Right atrium auricular region (tissue), 2 donors: ENCODE measurements at places on chromosomes 6 and 20. TPM values are rescaled to one million over a fixed set of nuclear protein-coding genes. Genes with fewer than 3 reads are reported as not detected.
A peak's percentile ranks its signal among the peaks of the same experiment; 100 is the strongest.

The IL17F gene
- total RNA-seq, result not detected

The CASS4 gene
- 2.0 TPM for total RNA-seq

The CLDN20 gene
- total RNA-seq, result not detected

The SLC17A1 gene
- not detected for total RNA-seq

The PNLDC1 gene
- not detected for total RNA-seq

The PEDS1 gene
- total RNA-seq, result 26.1 TPM

DNA sequence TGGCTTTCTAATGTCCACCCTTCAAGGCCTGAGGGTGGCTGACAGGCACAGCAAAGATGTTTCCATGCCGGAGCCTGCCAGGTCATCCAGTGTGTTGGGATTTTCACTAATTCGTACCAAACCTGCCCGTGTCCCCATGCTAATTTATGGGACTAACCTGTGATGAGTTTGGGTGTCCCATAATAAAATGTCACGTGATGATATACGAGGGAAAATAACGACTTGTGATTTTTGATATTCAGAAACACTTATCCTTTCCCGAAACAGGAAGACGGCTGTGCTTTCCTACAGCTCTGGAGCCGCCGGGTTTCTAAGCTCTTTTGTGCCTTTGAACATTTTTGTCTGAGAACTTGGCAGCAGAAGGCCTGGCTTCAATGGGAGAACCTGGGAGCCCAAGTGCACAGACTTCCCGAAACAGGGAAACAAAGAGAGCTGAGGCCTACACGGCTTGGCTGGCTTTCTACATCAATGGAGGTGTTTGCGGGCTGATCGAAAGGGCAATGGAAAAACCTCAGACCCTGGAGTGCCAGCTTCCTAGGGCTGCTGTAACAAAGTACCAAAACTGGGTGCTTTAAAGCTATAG is 171.9 kb upstream of the JARID2 start:
- H3K4me1 ChIP-seq, result no peaks in the 10 kb centered on the region
- no peak overlapping the region for H3K27ac ChIP-seq
- no peak overlapping the region for H3K4me3 ChIP-seq
- no peak for DNase-seq

- no peak for DNase-seq
- H3K36me3 ChIP-seq, result peaks cover 13% of the 10 kb centered on the region
- H3K4me1 ChIP-seq, result no peaks in the 10 kb centered on the region
- no peaks in the 10 kb centered on the region for H3K27me3 ChIP-seq
Observed at GRCh38 chr6:135449246-135449645, 48.3 kb downstream of the AHI1 start.

- no peak overlapping the region for H3K27ac ChIP-seq
- DNase-seq, result no peak
- H3K36me3 ChIP-seq, result peaks cover 15% of the 10 kb centered on the region
- H3K4me1 ChIP-seq, result peaks cover 48% of the 10 kb centered on the region
- no peak overlapping the region for H3K4me3 ChIP-seq
- H3K27me3 ChIP-seq, result no peaks in the 10 kb centered on the region
Observed at GRCh38 chr6:52535711-52536423, 41.0 kb downstream of the TRAM2 start.

- H3K27ac ChIP-seq, result no peak overlapping the region
- DNase-seq, result no peak
- H3K36me3 ChIP-seq, result no peaks in the 10 kb centered on the region
- no peaks in the 10 kb centered on the region for H3K27me3 ChIP-seq
- no peaks in the 10 kb centered on the region for H3K4me1 ChIP-seq
- no peak overlapping the region for H3K4me3 ChIP-seq
Observed at GRCh38 chr6:100372326-100373091, 92.2 kb downstream of the SIM1 start.

DNA sequence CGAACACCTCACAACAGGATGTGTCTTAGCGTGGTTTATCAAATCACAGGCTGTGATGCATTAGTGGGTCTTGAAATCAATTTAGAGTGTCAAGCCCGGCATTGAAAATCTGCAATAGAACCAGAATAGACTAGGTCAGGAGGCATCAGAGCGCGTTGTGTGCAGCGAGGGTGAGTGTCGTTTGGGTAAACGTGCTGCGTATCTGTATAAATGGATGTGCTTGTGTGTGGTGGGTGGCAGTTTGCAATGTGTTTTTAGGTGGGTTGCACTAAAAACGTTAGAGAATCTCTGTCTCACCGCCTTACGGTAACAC is 121.0 kb upstream of the SULF2 start:
- DNase-seq, result no peak
- H3K27me3 ChIP-seq, result no peaks in the 10 kb centered on the region
- no peak overlapping the region for H3K4me3 ChIP-seq
- H3K36me3 ChIP-seq, result no peaks in the 10 kb centered on the region

DNA sequence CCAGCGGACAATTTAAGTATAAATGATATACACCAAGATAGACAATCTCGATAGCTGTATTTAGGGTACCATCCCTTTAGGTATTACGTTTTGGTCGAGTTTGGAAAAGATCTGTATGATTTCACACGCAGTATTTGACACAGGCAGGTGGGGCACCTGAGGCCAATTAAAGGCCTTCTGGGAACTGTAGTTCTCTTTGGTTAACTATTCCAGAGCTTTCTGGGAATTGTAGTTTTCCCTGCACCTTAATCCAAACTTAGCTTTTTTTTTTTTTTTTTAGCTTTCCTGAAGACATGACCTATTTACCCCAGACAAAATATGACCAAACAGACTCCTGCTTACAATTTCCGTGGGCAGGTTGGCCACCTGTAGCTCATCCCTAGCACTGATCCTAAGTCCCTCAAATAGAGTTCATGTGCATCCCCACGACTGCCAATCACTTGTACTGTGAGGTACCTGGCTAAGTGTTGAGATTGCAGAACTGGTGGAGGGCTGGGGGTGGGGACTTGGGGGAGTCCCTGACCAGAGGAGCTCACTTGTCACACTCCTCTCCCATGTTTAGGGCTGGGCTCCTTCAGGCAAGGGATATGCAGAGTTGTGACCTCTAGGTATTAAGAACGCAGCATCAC is 999 bp upstream of the EHMT2 start:
- no peaks in the 10 kb centered on the region for H3K36me3 ChIP-seq
- DNase-seq, result no peak
- H3K27me3 ChIP-seq, result no peaks in the 10 kb centered on the region
- peaks cover 49% of the 10 kb centered on the region for H3K4me1 ChIP-seq
- H3K27ac ChIP-seq, result peak overlapping the region; percentile 92

- DNase-seq, result no peak
- H3K27me3 ChIP-seq, result no peaks in the 10 kb centered on the region
- H3K36me3 ChIP-seq, result no peaks in the 10 kb centered on the region
- peaks cover 98% of the 10 kb centered on the region for H3K4me1 ChIP-seq
Observed at GRCh38 chr6:156849806-156850205, 72.6 kb downstream of the ARID1B start.

DNA sequence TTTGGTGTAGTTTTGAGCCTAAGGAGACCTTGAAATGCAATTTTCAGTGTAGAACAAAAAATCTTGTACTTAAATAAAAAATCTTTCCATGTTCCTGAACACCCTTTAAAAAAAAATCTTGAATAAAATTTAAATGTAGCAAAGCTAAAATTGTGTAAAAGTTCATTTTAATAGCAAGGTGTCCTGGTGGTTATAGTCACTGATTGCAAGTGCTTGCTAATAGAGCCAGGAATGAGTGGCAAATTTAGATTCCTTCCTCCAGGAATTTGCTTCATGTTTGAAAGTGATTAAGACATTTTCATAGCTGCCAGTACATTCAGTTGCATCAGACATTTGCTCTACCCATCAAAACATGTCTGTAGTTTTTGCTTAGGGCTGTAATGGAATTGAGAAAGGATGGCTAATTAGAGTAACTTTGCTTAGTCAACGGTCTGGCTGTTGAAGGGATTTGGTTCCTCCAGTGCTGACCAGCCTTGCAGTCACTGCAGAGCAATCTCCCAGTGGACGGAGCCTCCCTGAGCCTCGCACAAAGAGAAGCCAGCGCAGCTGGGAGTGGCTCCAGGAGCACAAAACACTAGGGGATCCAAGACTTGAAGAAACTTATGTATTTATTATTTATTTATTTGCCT is 36.5 kb downstream of the AKAP12 start:
- no peak overlapping the region for H3K4me3 ChIP-seq
- H3K36me3 ChIP-seq, result no peaks in the 10 kb centered on the region
- DNase-seq, result peak; percentile 73
- no peaks in the 10 kb centered on the region for H3K27me3 ChIP-seq
- H3K27ac ChIP-seq, result no peak overlapping the region
- no peaks in the 10 kb centered on the region for H3K4me1 ChIP-seq

DNA sequence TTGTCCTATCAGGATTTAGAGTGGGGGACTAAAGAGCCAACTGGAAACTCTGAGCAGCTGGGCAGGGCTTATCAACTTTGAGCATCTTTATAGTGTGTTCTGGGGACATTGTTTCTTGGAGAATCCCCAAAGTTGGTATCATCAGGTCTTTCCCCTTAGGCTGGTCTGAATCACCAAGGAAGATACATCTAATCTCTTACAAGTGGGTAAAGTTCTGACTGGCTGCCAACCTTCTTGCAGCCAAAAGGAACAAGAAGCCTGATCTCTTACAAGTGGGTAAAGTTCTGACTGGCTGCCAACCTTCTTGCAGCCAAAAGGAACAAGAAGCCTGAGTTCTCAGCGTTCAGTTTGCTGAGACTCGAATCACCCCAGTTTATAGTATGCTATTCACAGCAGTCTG is 1.6 kb upstream of the MED23 start:
- H3K4me3 ChIP-seq, result no peak overlapping the region
- H3K27ac ChIP-seq, result no peak overlapping the region
- no peak for DNase-seq
- H3K36me3 ChIP-seq, result peaks cover 5% of the 10 kb centered on the region

- no peak overlapping the region for H3K27ac ChIP-seq
- H3K4me3 ChIP-seq, result no peak overlapping the region
- no peaks in the 10 kb centered on the region for H3K27me3 ChIP-seq
- no peak for DNase-seq
- no peaks in the 10 kb centered on the region for H3K4me1 ChIP-seq
- no peaks in the 10 kb centered on the region for H3K36me3 ChIP-seq
Observed at GRCh38 chr6:11852061-11852651, 73.6 kb upstream of the ADTRP start.

- peak overlapping the region; percentile 68 for H3K27ac ChIP-seq
- no peaks in the 10 kb centered on the region for H3K36me3 ChIP-seq
- no peak for DNase-seq
- H3K27me3 ChIP-seq, result no peaks in the 10 kb centered on the region
- no peak overlapping the region for H3K4me3 ChIP-seq
Observed at GRCh38 chr20:20210327-20210726, 157.6 kb upstream of the INSM1 start.

- H3K4me1 ChIP-seq, result no peaks in the 10 kb centered on the region
- H3K36me3 ChIP-seq, result no peaks in the 10 kb centered on the region
- DNase-seq, result no peak
- H3K27ac ChIP-seq, result no peak overlapping the region
Observed at GRCh38 chr6:116550796-116551195, 2.8 kb upstream of the CALHM4 start.

DNA sequence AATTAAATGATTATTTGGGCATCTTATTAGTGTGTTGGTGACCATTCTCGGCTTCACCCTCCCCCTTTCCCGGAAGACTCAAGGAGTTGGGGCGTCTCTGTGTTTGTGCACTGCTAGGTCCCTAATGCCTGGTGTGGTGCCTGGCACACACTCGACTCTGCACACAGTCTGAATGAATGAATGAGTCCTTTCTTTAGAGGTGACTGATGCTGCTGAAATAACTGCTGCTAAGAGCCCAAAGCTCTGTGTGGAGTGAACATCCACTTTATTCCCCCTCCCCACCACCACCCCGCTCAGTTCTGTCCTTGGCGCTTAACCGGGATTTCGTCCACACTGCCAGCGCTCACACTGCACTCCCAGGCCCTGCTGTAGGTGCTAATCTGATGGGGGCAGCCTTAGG is 1.2 kb upstream of the PHACTR3 start:
- H3K4me1 ChIP-seq, result no peaks in the 10 kb centered on the region
- no peak overlapping the region for H3K27ac ChIP-seq
- no peak overlapping the region for H3K4me3 ChIP-seq

DNA sequence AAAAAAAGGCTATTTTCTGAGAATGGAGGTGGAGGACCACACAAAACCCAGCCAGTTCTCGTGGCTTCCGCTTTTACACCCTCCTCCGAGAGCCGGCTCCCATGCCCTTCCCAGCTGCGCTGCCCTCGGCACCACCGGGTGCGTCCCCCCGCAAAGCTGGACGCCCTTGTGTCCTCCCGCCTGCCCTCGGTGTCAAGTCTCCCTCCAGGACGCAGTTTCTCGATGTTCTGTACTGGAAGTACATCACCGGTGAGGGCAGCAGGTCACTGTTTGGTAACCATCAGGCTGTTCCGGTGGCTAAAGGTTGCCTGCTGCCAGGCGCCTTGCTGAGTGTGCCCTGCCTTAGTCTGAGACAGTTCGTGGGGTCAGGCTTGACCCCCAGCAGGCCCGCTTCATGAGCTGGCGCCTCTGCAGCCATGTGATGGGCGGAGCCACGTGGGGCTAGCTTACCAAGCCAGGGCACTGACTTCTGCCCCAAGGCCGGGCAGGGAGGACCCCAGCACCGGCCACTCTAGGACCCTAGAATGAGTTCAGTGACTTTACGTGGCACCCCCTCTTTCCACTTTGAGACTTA is 34.6 kb downstream of the RREB1 start:
- H3K27me3 ChIP-seq, result no peaks in the 10 kb centered on the region
- no peaks in the 10 kb centered on the region for H3K36me3 ChIP-seq
- DNase-seq, result no peak
- peak overlapping the region; percentile 65 for H3K4me3 ChIP-seq
- peaks cover 89% of the 10 kb centered on the region for H3K4me1 ChIP-seq

DNA sequence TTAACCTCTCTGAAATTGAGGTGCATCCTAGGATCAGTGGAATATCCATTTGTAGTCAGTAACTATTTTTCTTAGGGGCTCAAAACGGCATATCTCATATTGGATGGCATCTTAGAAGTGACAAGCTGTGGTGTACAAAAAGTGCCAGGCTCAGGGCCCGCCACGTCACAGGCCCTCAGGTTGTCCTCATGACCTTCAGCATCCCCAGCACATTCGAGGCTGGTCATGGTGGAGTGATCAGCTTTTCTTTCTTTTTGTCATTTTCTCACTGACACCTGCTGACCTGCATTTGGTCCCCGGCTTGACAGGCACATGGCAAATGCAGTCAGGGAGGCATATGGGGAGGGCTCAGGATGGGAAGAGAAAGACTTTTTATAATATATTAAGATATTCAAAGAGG is 7.1 kb upstream of the E2F1 start:
- peak overlapping the region; percentile 35 for H3K27ac ChIP-seq
- no peak overlapping the region for H3K4me3 ChIP-seq
- no peak for DNase-seq
- no peaks in the 10 kb centered on the region for H3K4me1 ChIP-seq

DNA sequence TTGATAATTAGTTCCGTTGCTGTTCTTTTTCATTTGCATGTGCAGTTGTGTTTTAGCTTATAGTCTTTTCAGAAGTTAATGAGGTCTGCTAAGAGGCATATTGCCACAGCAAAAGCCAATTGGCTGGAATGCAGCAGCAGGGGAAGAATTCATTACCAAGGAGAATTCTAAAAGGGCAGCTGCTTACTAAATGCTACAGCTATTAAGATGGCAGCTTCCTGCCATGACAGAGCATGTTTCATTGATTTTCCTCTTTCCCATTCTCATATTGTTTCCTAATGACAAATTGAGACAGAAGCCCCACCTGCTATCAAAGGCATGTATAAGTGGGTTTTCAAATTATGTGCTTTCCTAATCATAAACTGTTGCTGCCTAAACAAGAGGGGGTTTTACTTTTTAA is 66.6 kb downstream of the CLVS2 start:
- H3K4me3 ChIP-seq, result no peak overlapping the region
- H3K27ac ChIP-seq, result no peak overlapping the region
- DNase-seq, result no peak
- no peaks in the 10 kb centered on the region for H3K36me3 ChIP-seq
- no peaks in the 10 kb centered on the region for H3K4me1 ChIP-seq
- no peaks in the 10 kb centered on the region for H3K27me3 ChIP-seq

- H3K4me1 ChIP-seq, result peaks cover 75% of the 10 kb centered on the region
- H3K27ac ChIP-seq, result peak overlapping the region; percentile 99
- peak; percentile 79 for DNase-seq
- H3K4me3 ChIP-seq, result peak overlapping the region; percentile 7
Observed at GRCh38 chr6:111603040-111603439, 2.6 kb downstream of the TRAF3IP2 start.
